Tibial nerve (tissue), 4 donors: ENCODE measurements at places on chromosomes 16 and 17. TPM values are rescaled to one million over a fixed set of nuclear protein-coding genes. Genes with fewer than 3 reads are reported as not detected.

The ABCA8 gene
- 349 TPM for total RNA-seq

- DNase-seq = no peak
- peak overlapping the region; percentile 83 for H3K4me3 ChIP-seq
- H3K27me3 ChIP-seq = no peaks in the 10 kb centered on the region
- peak overlapping the region; percentile 83 for H3K27ac ChIP-seq
These were observed 588 bp downstream of the METTL16 start for GRCh38 chr17:2511138-2511461.

DNA sequence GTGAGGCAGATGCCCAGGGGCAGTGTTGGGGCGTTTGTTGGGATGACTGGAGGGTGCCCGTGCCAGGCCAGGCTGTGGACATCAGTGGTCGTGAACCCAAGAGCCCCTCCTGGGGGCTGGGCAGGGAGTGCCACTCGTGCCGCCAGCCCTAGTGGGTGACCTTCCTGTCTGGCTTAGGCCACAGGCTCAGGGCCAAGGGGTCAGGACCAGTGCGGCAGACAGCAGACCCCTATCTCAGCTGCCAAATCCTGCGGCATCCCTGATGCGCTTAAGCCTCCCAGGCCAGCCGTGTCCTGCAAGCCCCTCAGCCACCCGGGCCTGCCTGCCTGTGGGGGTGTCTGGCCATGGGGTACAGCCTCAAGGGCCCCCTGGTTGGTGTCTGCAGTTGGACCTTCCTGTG lies 14.7 kb downstream of the PRSS27 start:
- H3K4me1 ChIP-seq = no peaks in the 10 kb centered on the region
- no peaks in the 10 kb centered on the region for H3K27me3 ChIP-seq
- H3K4me3 ChIP-seq = no peak overlapping the region
- peaks cover 100% of the 10 kb centered on the region for H3K36me3 ChIP-seq
- DNase-seq = no peak

DNA sequence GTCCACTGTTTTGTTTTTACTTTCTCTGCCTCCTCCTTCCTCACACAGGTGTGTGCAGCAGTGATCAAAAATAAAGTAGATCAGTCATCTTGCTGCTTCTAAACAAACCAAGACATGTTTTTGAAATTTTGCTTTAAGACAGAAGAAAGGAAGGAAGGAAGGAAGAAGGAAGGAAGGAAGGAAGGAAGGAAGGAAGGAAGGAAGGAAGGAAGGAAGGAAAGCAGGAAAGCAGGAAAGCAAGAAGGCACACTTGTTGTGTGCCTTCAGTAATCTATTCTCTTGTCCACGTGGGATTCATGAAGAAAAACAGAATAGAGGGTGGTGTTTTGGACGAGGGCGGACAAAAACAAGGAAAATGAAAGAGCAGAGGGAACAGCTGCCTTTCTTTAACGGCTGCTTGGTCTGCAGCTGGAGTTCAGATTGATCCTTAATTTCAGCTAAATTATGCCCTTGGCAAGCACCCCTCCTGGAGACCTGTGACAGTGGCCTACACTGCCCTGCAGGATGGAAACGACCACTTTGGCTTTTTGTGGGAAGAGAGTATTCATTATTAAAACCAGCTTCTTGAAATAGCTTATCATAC lies 188.5 kb upstream of the IRX3 start:
- no peaks in the 10 kb centered on the region for H3K4me1 ChIP-seq
- no peak overlapping the region for H3K4me3 ChIP-seq
- DNase-seq = no peak
- no peak overlapping the region for H3K27ac ChIP-seq
- H3K36me3 ChIP-seq = no peaks in the 10 kb centered on the region
- H3K27me3 ChIP-seq = no peaks in the 10 kb centered on the region

DNA sequence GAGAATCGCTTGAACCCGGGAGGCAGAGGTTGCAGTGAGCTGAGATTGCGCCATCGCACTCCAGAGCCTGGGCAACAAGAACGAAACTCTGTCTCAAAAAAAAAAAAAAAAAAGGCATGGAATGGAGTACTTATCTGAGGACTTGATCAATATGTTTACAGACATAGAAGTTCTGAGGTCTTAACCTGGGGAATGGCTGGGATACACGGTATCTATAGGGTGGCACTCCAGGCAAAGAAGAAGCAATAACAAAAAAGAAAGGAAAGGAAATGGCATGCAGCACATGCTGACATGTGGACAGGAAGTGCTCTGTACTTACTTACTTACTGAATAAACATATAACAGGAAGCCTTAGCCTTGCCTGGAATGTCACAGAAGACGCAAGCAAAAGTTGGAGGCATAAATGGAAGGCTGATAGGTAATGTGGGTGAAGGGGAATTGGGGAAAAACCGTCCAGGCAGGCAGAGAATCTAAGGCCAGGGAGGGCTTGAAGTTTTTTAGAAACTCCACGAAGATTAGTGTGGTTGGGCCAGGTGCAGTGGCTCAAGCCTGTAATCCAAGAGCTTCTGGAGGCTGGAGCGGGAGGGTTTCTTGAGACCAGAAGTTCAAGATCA lies 10.1 kb upstream of the SPOP start:
- DNase-seq = no peak
- no peak overlapping the region for H3K4me3 ChIP-seq
- H3K4me1 ChIP-seq = peaks cover 11% of the 10 kb centered on the region

- no peaks in the 10 kb centered on the region for H3K27me3 ChIP-seq
- H3K36me3 ChIP-seq = peaks cover 49% of the 10 kb centered on the region
- H3K4me3 ChIP-seq = no peak overlapping the region
These were observed 4.0 kb upstream of the CDK5R1 start for GRCh38 chr17:32482568-32483320.

- no peak overlapping the region for H3K27ac ChIP-seq
- no peak for DNase-seq
- H3K27me3 ChIP-seq = no peaks in the 10 kb centered on the region
- no peaks in the 10 kb centered on the region for H3K4me1 ChIP-seq
These were observed 21.5 kb downstream of the DCAF7 start for GRCh38 chr17:63571632-63572310.

DNA sequence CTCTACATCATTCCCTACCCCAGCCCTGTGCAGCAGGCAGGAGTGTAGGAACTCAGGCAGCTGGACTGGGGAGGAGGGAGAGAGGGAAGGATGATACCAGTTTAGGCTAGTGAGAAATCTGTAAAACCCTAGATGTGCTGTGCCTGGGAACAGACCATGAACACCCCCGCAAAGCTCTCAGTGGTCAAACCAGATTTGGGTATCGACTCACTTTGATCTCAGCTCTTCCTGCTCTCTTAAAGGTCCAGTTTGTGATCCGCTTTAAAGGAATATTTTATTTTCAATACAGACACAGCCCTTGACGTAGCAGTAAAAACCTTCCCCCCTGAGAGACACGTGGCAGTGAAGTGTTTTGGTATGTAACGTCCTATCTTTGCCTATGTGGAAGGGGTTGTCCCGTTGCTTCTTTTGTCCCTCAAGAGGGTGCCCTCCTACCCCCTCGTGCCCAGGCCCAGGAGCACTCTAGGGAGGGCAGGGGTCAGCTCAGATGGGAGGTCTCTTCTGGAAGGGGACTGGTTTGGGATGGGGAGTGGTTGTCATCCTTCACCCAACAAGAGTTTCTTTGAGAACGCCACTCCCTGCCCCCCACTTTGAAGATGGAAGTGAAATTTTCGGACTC lies 19.3 kb upstream of the TBX2 start:
- H3K27ac ChIP-seq = no peak overlapping the region
- H3K36me3 ChIP-seq = no peaks in the 10 kb centered on the region
- H3K4me1 ChIP-seq = peaks cover 11% of the 10 kb centered on the region
- no peaks in the 10 kb centered on the region for H3K27me3 ChIP-seq

DNA sequence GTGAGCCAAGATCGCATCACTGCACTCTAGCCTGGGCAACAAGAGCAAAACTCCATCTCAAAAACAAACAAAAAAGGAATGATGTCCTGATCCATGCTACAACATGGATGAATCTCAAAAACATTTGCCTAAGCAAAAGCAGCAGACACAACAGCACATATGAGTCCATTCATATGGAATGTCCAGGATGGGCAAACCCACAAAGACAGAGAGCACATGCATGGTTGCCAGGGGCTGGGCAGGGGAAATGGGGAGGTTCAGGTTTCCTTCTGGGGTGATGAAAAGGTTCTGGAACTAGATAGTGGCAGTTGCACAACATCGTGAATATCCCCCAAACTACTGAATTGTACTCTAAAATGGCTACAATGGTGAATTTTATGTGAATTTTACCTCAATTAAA lies 35.3 kb upstream of the RAI1 start:
- no peak overlapping the region for H3K27ac ChIP-seq
- no peaks in the 10 kb centered on the region for H3K36me3 ChIP-seq
- H3K27me3 ChIP-seq = no peaks in the 10 kb centered on the region
- H3K4me1 ChIP-seq = peaks cover 8% of the 10 kb centered on the region
- H3K4me3 ChIP-seq = no peak overlapping the region

DNA sequence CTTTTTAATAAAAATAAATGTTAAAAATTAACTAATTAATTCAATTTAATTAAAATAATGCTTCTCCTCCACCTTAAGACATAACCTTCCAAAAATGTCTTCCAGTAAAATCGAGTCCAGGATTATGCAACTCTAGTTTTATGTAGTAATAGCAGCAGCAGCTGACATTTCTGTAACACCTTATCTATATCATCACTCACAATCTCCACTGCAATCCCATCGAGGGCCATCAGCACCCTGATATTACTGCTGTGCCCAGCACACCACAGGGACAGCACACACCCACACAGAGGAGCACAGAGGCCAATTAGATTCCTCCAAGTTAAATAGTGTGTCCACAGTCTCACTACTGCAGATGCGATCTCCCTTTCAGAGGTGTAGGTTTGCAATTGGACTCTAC lies 2.9 kb downstream of the RPH3AL start:
- no peak for DNase-seq
- no peaks in the 10 kb centered on the region for H3K27me3 ChIP-seq
- peak overlapping the region; percentile 83 for H3K27ac ChIP-seq
- H3K4me3 ChIP-seq = no peak overlapping the region
- no peaks in the 10 kb centered on the region for H3K4me1 ChIP-seq
- no peaks in the 10 kb centered on the region for H3K36me3 ChIP-seq

The G6PC1 gene
- total RNA-seq = not detected

The USP36 gene
- 50.9 TPM for total RNA-seq

The CCL5 gene
- 1.1 TPM for total RNA-seq

The TEKT1 gene
- not detected for total RNA-seq

DNA sequence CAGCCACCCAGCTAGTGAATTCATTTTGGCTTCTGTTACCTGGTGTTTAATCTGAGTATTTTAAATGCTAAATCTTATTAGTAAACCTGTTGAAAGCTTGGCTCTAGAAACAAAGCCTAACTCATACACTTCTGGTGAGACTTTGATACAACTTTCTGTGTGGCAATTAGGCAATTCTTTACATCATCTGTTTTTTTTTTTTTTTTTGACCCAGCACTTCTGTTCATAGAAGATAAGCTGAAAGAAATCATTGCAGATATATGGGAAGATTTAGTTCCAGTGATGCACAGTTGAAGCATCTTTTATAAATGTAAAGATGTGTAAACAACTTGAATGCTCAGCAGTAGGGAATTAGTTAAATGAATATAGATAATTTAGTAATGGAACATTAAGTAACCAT lies 21.7 kb upstream of the ABCC11 start:
- no peaks in the 10 kb centered on the region for H3K36me3 ChIP-seq
- H3K27me3 ChIP-seq = no peaks in the 10 kb centered on the region
- no peak overlapping the region for H3K27ac ChIP-seq
- no peak for DNase-seq
- peaks cover 27% of the 10 kb centered on the region for H3K4me1 ChIP-seq

GRCh38 chr17:60792250-60792898 lies 114.7 kb downstream of the BCAS3 start:
- no peak overlapping the region for H3K4me3 ChIP-seq
- H3K36me3 ChIP-seq = no peaks in the 10 kb centered on the region
- no peaks in the 10 kb centered on the region for H3K27me3 ChIP-seq
- DNase-seq = no peak

The SLC2A4 gene
- total RNA-seq = 6.7 TPM

The MYL11 gene
- not detected for total RNA-seq

GRCh38 chr17:37130984-37131446 lies 182.3 kb downstream of the AATF start:
- no peak for DNase-seq
- H3K4me1 ChIP-seq = no peaks in the 10 kb centered on the region
- no peak overlapping the region for H3K27ac ChIP-seq
- no peaks in the 10 kb centered on the region for H3K27me3 ChIP-seq
- no peaks in the 10 kb centered on the region for H3K36me3 ChIP-seq

DNA sequence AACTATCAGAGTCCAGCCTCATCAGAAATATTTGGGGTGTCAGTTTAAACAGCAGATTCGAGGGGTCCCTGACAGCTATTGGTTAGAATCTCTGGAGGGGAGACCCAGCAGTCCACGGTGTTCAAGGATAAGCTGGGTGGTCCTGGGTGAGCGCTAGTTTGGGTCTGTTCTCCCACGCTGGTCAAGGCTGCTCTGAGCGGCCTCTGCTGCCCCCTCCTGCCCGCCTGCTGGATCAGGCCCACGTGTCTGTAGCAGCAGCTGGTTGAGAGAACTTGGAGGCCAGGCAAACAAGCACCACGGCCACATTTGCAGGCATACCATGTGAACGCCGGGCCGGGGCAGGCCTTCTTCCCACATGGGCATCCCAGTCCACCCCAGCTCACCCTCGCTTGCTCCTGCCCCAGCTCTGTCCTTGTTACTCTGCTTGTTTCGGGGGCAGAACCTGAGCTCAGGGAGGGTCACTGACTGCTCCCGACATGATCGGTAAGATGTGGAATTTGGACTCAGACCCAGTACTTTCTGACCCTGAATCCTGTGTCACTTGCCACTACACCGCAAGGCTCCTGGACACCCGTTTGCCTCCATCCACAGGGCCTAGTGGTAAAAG lies 7.4 kb downstream of the FOXF1 start:
- peak; percentile 49 for DNase-seq
- H3K4me3 ChIP-seq = no peak overlapping the region
- H3K27me3 ChIP-seq = peaks cover 3% of the 10 kb centered on the region
- H3K4me1 ChIP-seq = no peaks in the 10 kb centered on the region

GRCh38 chr17:52147431-52147830 lies 11.1 kb downstream of the CA10 start:
- H3K36me3 ChIP-seq = no peaks in the 10 kb centered on the region
- H3K4me1 ChIP-seq = no peaks in the 10 kb centered on the region
- no peak overlapping the region for H3K4me3 ChIP-seq
- no peak overlapping the region for H3K27ac ChIP-seq
- no peak for DNase-seq
- no peaks in the 10 kb centered on the region for H3K27me3 ChIP-seq

The MYH11 gene
- total RNA-seq = 33.7 TPM

The KRTAP4-9 gene
- not detected for total RNA-seq
